ENCODE measurements at places on chromosomes 7 and 10. TPM values are rescaled to one million over a fixed set of nuclear protein-coding genes. Genes with fewer than 3 reads are reported as not detected.

ZNF862 gene
- total RNA-seq, result 17.6 TPM

NFKB2 gene
- total RNA-seq, result 345 TPM

SCART1 gene
- 1.6 TPM for total RNA-seq

RPEL1 gene
- 0.17 TPM for total RNA-seq

ANKRD1 gene
- not detected for total RNA-seq

HOXA7 gene
- total RNA-seq, result not detected

AGR2 gene
- total RNA-seq, result not detected

DEPP1 gene
- 3.2 TPM for total RNA-seq

DNA sequence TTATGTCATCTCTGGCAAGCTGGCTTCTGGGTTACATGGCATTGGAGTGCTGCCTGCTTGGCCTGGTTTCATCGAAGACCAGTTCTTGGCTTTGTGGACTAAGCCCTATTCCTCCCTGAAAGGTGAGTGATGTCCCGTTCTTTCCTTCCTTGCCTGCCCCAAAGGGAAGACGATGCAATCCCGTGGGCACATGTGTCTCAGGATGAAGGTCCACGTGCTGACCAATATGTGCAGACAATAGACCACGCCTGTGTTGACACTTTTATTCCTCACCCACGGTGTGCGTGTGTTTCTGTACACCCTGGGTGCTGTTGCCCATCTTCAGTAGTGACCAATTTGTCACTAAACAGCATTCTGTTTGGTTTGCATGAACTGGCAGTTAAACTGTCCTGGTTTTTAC, 28.6 kb upstream of the SHH start:
- no peak for DNase-seq

DNA sequence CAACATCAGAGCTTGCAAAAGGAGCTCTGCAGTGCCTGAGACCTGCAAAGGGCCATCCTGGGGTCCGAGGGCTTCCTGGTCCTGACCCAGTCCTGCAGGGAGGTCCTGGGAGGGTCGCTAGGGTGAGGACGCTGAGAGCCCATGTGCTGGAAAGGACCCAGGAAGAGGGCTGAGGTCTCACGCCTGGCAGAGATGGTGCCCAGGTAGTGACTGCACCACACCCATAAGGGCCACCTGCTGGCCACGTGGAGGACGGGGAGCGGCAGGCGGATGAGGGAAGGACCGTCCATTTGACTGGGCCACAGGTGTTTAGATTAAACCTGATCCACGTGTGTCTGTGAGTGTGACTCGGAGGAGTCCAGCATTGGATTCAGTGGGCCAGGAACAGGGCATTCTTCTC, 392.8 kb downstream of the DNAJB6 start:
- DNase-seq, result no peak

- no peak for DNase-seq
These were observed 67.2 kb upstream of the POT1 start for GRCh38 chr7:124996778-124997177.

- DNase-seq, result no peak
These were observed 56.5 kb downstream of the MAP3K8 start for GRCh38 chr10:30490289-30491000.

- no peak for DNase-seq
These were observed 540.0 kb downstream of the KCNMA1 start for GRCh38 chr10:77097625-77098024.

- no peak for DNase-seq
These were observed 6.9 kb upstream of the RAPGEF5 start for GRCh38 chr7:22363756-22364422.

- DNase-seq, result no peak
These were observed 84.7 kb upstream of the TRIL start for GRCh38 chr7:29042824-29043231.

DNA sequence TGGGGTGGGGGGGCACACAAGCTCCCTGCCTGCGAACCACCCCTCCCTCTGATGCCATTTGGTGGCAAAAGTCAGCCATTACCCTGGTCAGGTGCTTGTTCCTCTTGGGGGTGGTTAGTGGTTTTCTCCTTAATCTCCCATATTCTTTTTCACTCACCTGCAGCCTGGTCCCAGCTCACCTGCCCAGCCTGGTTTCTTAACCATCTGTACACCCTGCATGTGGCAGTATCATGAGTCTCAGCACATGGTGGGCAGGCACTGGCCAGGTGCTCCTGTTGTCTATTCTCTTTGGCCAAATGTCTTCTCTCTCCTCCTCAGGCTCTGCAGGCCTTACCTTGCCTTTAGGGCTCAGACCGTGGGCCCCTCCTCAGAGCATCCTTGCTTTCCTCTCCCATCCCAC, 30.5 kb downstream of the OGDH start:
- no peak for DNase-seq

DNA sequence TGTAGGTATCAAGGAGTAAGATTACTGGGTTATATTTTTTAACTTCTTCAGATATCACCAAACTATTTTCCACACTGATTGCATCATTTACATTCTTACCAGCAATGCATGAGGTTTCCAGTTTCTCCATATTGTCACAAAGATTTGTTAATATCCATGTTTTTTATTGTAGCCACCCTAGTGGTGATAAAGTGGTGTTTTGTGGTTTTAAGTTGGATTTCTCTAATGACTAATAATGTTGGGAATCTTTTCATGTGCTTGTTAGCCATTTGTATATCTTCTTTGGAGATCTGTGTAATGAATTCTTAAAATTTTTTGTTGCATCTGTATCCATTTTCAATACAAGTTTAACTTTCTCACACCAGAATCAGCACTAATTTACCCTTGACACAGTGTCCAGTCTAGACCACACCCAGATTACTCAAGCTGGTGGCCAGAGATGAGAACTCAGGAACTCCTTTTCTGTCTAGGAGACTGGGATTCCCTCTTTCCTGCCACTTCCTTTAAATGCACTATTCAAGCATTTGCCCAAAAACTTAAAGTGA, 67.0 kb upstream of the PLXDC2 start:
- DNase-seq, result no peak

GRCh38 chr7:100378114-100378755, 4.9 kb downstream of the PILRA start:
- DNase-seq, result no peak

DNA sequence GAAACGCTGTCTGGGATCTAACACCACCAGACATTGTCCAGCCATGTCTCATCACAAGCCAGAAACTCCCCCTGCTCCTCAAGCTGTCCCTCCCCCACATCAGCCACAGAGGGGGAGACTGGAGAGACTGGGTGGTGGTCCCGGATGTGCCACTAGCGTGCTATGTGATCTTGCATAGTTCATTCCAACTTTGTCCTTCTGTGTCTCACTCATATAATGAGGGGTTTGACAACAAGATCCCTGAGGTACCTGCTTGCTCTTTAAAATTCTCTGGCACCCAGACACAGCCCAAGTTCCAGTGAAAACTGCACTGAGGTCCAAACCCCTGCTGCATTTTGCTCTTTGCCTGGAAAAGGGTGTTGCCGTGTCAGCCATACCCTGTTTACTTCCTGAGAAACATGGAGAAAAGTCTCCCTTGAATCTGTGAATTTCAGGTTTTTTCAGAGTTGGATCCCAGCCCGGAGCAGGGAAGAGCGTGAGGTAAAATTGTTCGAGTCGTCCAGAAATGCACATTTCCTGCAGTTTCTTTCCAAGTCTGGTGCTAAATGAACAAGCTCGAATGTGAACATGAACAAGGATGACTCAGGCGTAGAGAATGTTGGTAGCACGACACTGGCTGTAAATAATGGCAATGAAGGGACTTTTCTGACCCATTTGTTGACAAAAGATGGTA, 156.6 kb downstream of the CCDC3 start:
- DNase-seq, result no peak

GRCh38 chr10:11745045-11745444, 2.9 kb downstream of the ECHDC3 start:
- no peak for DNase-seq

DNA sequence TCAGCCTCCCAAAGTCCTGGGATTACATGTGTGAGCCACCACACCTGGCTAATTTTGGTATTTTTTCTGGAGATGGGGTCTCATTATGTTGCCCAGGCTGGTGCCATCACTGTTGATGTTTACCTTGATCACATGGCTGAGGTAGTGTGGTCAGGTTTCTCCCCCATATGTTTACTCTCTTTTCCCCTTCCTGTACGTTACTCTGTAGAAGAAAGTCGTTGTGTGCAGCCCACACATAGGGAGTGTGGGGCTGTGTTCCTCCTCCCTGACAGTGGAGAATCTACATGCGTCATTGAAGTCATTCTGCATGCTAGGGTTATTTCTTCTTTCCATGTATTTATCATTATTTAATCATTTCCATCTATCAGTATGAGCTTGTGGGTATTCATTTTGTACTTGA, 16.3 kb upstream of the ORAI2 start:
- peak; percentile 33 for DNase-seq

- no peak for DNase-seq
These were observed 53.8 kb downstream of the ARL5B start for GRCh38 chr10:18713077-18713476.

DNA sequence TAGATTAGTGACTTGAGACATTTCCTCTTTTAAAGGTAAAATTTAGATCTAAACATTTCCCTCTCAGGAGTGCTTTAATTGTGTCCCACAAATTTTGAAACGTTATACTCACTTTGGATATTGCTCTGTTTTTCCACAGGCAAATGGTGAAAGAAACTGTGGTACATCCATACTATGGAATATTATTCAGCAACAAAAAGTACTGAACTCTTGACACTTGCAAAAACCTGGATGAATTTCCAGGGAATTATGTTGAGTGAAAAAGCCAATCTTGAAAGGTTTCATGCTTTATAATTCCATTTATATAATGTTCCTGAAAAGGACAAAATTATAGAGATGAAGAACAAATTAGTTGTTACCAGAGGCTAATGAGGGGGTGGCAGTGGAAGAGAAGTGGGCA, 153.3 kb upstream of the SVIL start:
- DNase-seq, result no peak

- DNase-seq, result no peak
These were observed 5.3 kb downstream of the CPXM2 start for GRCh38 chr10:123886292-123886691.

- no peak for DNase-seq
These were observed 17.6 kb downstream of the APBB1IP start for GRCh38 chr10:26455567-26456315.

GRCh38 chr10:110013630-110014293, 6.0 kb downstream of the ADD3 start:
- DNase-seq, result peak; percentile 48

DNA sequence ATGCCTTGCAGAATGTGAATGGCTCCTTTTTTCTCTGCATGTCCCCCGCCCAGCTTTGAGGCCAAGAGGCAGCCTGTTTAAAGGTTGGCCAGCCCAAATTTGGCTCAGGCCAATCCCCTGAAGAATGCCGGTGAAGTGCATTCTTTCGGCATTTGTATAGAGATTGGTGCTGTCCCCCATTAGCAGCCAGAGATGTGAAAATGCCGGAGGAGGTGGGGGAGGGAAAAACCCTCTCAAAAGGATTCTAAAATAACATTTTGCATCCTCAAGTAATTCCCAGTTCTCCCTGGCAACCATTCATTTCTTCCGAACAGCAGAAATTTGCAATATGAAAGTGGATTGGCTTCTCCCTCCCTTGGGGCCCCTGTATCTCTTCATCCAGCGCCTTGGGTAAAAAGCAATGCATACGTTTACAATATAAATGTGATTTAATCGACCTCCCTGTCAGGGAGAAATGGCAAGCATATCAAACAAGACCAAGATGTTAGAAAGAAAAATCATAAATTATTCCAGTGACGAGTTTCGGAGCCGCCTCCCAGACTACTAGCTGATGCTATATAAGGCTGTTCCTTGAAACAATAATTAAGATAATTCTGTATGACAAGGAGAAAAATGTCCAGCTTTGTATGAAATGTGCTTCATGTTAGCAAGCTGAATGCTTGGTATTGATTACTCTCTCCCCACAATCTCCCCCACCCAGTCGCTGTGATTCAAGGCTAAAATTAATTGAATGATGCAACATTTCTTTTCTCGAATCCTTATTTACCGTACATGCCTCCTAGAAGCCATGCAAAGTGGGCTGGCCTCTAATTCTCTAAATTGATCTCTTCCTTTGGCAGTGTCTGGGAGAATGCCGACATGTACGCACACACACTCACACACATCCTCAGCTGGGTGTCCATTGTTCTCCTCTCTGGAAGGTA, 323.7 kb downstream of the RPS24 start:
- no peak for DNase-seq

- no peak for DNase-seq
These were observed 206.9 kb upstream of the PHYHIPL start for GRCh38 chr10:58969576-58969975.

DNA sequence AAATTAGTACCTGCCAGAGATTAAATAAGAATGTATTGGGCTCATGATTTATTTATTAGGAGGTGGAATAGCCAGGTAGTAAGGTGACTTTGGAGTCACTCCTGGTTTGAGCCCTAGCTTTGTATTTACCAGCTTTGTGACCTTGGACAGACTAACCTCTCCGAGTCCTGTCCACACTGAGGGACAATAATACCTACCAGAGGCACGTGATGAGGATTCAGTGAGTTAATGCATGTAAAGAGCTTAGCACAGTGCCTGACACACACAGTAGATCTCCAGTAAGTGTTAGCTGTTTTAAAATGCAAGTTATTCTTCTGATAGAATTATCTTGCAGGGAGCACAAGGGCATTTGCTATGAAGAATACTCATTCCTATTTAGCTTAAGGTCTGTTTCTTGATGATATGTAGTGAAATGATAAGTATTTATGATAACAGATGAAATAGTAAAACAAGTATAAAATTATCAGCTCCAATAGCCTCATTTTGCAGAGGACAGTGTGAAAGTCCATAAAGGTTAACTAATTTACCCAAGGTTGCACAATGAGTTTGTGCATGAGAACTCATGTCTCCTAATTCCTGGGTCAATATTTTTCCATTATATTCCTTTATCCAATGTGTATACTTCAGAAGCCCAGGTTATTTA, 36.4 kb downstream of the RABGEF1 start:
- DNase-seq, result no peak

GRCh38 chr7:66505531-66506451, 122.9 kb upstream of the KCTD7 start:
- DNase-seq, result peak; percentile 38

DNA sequence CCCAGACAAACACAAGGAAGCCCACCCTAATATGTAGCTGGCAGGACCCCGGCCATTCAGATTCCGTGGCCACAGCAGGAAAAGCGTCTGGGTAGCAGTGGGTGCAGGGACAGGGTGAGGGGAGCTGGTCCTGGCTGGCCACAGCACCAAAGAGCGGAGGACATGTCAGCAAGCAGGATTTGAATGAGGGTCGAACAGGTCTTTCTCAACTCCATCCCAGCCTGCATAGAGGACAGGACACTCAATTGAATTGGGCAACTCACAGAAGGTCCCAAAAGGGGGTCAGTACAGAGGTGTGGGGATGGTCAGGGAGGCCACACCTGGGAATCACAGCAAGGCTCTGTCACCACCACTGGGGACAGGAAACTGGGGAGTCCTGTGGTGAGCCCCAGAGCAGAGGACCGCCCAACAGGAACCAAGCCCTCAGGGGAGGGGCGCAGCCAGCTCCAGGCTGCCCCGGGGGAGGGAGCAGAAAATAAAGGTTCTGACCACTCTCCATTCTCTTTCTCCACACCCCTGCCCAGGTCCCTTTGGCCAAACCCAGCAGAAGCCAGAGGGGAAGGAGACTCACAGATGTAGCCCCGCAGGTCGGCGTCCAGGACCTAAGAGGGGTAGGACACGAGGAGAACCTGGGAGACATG, 108.7 kb upstream of the PPP2R2D start:
- no peak for DNase-seq

GRCh38 chr7:38686888-38687287, 55.7 kb upstream of the AMPH start:
- DNase-seq, result no peak
